ENCODE measurements at places on chromosomes 13 and 19.

DNA sequence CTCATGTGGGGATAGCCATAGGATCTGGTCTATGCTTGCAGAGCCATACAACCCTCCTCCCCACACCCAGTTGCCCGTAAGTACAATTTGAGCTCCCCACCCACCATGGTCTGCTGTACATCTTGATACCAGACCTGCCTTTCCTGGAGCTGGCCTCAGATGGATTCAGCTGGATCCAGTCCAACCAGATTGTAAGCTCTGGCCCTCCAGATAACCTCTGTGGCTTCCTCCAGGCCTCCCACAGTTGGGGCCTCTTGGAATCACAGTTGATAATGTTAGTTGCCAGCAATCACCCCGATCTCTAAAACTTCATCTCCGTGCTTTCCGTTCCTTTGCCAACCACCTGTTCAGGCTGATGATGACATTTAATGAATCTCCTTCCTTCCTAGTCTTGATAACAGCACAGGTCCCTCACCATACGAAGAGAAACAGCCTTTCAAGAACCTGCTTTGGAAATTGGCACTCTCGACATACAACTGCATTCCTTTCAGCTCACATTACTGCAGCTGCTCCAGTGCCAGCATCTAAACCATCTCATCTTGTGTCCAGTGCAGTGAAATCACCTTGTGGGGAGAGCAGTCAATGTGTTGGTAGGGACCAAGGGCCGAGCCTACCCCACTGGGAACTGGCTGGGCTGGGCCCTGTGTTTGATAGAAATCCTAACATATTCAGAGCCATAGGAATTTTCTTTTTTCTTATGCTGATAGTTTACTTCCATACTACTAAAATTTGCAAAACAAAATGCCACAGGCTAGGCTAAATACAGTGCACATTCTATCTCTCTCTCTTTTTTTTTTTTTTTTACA lies 15.1 kb upstream of the FOXO1 start:
- DNase-seq: no peak

- DNase-seq: no peak
Observed at GRCh38 chr19:16259385-16260159, 61.9 kb downstream of the AP1M1 start.

- no peak for DNase-seq
Observed at GRCh38 chr19:50562996-50563395, 5.2 kb downstream of the LRRC4B start.

GRCh38 chr13:97749174-97749573 lies 204.3 kb upstream of the IPO5 start:
- no peak for DNase-seq

GRCh38 chr19:31349160-31349881 lies at the start of gene TSHZ3:
Gene TSHZ3 (minus strand): TSS chr19:31349436. CDS start chr19:31349219, 217 bp downstream.
- DNase-seq: no peak

DNA sequence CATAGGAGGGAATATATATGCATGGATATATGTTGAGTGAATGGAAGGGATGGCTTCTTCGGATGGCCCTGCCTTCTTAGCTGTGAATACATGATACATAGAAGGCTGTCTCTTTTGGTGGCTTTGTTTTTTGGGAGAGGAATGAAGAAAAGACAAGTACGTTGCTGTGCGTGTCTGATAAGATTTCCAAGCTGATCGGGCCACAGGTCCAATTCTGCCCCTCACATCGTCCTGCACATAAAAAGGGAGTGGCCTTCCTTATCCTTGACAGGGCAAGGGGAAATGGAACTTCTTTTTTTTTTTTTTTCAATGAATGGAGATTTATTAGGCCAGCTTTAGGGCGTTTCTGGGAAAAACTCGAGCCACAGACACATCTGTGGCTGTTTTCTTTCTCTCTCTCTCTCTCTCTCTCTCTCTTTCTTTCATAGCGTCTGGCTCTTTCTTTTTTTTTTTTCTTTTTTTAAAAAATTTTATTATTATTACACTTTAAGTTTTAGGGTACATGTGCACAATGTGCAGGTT lies 103.8 kb upstream of the SPATA13 start:
- DNase-seq: no peak

DNA sequence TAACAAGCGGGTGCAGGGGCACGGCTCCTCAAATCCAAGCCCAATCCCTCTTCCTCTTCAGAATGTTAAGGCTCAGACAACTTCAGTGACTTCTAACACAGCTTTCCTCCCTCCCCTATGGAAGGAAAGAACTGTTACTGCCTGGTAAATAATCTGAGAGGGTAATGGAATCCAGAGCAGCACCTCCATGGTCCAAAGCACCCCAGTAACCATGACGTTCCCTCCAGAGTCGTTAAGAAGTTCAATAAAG lies 969 bp downstream of the AKT2 start:
- DNase-seq: no peak

DNA sequence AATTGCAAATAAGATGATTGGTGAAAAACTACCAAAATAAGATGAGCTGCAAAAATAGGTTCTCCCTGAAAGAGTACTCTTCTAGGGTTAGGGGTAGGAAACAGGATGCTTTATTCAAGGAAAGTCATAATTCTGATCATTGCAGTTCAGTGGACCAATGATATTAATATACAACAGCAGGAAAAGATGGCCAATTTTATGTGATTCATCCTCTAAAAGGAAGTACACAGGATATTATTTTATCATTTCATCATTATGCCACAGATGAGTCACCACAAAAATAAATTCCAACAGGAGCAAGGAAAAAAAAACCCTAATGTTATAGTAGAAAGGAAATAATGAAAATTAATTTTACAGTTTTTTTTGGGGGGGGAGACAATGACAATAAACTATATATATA lies 205.0 kb downstream of the NALCN start:
- DNase-seq: no peak

Measured in stimulated activated CD4-positive, alpha-beta T cell treated with anti-CD3 and anti-CD28 coated beads, Interleukin-1b, Interleukin-23, amount 100 ng/mL, for 1 hour (primary cell).